T-helper 2 cell treated with Interferon-gamma antibody and Interleukin-4, amounts not matched to agents 5 μg/mL and 100 μg/mL, for 36 hours (primary cell): ENCODE measurements at places on chromosomes 5 and 9.
A peak's percentile ranks its signal among the peaks of the same experiment; 100 is the strongest.

GRCh38 chr9:124210697-124211096 is 47.1 kb upstream of the NEK6 start:
- peak; percentile 64 for DNase-seq

DNA sequence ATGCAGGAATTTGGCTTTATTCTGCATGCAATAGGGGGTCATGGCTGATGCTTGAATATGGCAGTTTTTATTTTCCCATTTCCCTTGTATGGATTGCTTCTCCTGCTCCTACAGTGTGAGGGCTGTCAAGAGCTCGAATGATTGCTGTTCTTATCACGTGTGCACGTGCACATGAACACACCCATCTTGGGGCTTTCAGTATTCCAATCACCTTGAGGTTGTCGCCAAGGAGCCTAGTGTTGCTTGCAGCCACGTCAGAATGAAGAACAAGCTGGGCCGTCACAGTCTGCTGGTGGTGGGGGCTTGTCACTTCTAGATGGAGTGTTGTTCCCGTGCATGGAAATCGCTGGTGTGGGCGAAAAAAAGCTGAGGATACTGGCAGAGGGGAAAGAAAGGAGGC is 219.4 kb upstream of the GLRA1 start:
- DNase-seq = no peak

- DNase-seq = no peak
These were observed 335.2 kb downstream of the CWC27 start for GRCh38 chr5:65103756-65104440.

- no peak for DNase-seq
These were observed 38.6 kb downstream of the RANBP6 start for GRCh38 chr9:5976674-5977397.

GRCh38 chr5:178376921-178377582 is 144.4 kb upstream of the PHYKPL start:
- no peak for DNase-seq

DNA sequence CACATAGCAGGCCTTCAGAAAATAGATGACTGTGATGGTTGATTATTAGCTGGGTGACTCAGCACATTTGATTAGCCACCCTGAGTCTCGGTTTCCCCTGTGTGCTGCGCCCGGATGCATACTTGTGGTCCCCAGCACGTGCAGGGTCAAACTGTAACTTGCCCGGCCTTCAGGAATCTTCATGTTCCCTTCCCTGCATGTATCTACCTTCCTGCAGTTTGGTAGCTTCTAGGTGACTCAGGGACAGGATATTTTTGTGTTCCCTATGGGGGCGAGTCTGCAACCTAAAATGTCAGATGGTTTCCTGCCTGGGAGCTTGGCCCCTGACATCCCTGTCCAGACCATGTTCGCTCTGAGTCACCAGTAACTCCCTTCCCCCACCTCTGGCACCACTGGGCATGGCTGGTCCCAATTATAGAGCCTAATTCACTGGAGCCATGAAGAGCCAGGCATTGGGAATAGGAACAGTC is 13.2 kb downstream of the PTGS1 start:
- no peak for DNase-seq

- DNase-seq = no peak
These were observed 1.8 kb downstream of the GZMA start for GRCh38 chr5:55104036-55104772.

DNA sequence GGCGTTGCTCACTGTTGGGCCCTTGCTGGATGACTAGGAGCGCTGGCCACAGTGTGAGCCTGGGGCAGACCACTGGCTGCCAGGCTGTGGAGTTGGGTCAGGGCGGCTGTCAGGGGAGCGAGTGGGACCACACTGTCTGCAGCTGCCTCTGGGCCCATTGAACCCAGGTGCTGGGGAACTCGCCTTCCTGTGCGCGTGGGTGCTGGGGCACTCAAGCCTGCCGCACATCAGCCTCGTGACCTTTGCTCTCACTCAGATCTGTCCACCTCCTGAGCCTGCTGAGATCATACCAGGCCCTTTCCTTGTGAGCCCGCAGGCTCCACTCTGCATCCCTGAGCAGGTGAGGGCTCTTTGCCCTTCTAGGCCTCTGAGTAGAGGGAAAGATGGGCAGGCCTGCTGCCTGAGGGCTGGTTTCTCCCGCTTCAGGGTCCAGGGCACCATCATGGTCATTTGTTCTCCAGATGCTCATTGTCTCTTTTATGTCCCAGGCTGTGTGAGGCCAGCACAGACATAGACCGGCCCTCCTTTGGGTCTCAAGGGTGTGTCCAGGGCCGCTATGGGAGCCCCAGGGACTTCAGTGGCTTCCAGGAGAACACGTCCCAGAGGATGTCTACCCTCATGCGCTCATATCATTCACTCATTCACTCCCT is 26.5 kb downstream of the WNK2 start:
- no peak for DNase-seq

- DNase-seq = no peak
These were observed 37.2 kb downstream of the KDM4C start for GRCh38 chr9:6794936-6795335.

- DNase-seq = no peak
These were observed 134.9 kb downstream of the ATG10 start for GRCh38 chr5:82106756-82107155.

DNA sequence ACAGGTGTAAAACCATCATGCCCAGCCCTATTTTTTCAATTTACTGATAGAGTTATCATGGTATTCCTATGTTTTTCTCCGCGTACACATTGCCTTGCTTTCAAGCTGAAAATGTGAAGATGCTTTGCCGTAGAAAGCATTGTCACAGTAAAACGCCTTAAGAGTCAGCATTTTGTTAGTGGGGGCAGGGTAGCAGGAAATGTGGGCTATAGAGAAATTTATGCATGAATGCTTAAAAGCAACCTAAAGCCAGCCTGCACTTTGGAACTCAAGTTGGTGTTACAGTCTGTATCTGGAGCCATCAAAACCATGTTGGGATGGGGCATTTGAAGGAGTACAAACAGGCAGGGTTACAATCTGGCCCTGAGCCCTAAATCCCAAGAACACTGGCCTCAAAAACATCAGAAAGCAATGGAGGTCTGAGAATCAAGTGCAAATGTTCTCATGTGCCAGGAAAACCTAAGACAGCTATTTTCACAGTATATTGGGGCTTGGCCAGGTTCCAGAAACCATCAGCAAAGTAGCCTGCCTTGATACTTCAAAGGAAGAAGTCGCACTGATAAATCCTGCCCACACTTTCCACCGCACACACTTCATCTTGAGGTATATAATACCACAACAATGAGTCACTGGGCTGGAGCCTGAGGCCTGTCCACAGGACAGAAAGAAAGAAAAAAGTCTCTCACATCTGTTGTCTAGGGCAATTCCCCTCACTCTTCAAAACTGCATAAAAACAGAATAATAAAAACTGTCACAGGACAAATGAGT is 313.8 kb downstream of the ENC1 start:
- DNase-seq = peak; percentile 78

GRCh38 chr9:126504977-126505455 is 108.7 kb upstream of the LMX1B start:
- DNase-seq = no peak

DNA sequence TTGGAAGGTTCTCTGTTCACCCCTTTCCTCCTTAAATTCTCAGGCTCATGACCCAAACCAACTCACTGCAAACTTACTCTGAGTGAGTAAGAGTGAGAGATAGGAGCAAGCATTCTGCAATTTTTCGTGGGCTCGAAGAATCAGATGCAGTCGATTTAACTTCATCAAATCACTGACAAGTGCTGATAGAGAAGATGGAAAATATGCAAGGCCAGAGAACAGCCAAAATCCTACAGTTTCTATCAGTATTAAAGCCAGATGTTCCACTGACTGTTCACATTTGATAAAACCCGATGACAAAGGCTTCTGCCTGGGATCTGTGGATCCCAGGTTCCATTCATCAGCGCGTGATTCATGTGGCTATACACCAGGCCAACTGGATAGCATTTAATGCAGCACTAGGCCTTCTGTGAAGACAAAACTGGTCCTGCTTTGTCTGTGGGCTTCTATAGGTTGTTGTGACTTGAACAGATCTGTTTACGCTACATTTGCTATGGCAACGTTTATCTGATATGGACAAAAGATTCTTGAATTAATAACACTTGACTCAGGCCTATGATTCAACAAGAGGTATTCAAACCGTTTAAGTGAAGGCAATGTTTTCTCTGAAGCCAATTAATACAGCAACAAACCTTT is 251.2 kb downstream of the NFIB start:
- no peak for DNase-seq

DNA sequence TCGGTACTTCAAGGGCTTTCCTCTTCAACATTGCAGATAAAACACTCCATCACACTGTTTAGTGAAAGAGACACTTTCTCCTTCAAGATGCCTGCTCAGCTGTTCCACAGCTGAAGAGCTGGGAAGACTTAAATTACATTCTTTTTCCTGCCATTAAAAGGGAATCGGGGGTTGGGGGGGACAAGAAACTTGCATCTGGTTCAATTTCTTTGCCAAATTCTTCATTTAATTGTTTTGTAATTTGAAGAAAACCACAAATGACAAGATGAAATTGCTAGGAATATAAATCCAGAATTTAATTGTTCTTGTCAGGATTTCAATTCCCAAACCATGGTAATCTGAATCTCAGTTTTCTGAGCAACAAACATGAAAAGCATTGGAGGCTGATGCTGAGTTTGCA is 478.3 kb downstream of the EBF1 start:
- DNase-seq = no peak

DNA sequence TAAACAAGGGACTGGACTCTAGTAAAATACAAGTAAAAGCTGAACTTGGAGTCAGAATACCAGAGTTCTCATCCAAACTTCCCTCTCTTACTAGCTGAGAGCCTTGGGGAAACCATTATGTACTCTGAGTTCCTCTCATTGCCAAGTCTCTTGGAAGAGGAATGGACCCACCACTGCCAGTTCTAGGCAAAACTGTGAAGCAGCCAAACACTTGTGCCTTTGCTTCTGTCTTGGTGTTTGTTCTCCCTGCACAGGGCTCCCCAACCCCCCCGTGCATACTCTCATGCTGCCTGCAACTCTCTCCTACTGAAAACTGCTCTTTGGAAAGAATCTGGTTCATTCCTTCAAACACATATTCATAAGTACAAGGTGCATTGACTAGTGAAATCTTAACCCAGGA is 102.6 kb downstream of the PDZD2 start:
- DNase-seq = no peak

GRCh38 chr5:147406636-147407035 is 103.2 kb downstream of the DPYSL3 start:
- DNase-seq = no peak

GRCh38 chr9:132717326-132717945 is 47.2 kb downstream of the GTF3C4 start:
- no peak for DNase-seq

GRCh38 chr9:132869266-132869665 is 8.8 kb downstream of the AK8 start:
- no peak for DNase-seq

GRCh38 chr5:176881816-176882566 is 17.2 kb downstream of the HK3 start:
- no peak for DNase-seq

GRCh38 chr9:113694912-113695311 is 181.2 kb upstream of the ZNF618 start:
- no peak for DNase-seq

DNA sequence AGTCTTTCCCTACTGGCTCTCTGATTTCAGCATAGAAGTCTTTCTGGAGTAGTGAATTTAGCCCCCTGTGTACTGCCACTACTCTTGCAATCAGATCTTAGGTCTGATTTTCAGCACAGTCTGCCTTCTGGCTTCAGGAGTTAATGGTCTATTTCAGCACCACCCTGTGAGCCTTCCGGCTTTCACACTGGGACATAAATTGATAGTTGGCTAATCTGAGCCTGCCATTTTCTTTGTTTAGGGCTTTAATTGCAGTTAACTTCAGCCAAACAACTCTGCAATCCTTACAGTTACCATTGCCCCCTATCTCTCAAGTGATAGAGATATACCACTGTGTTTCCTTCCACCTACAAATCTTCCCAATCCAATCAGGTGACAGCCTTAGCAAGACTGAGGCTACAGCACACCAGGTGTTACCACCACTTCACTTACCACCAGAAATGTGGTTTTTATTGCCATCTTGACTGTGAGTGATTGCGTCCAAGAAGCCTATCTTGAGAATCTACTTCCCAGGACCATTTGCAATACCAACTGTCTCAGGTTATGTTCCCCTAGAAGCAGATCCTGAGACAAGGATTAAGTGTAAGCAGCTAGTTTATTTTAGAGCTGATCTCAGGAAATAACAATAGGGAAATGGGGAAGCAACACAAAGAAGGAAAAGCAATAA is 51.9 kb upstream of the NEK6 start:
- DNase-seq = no peak

DNA sequence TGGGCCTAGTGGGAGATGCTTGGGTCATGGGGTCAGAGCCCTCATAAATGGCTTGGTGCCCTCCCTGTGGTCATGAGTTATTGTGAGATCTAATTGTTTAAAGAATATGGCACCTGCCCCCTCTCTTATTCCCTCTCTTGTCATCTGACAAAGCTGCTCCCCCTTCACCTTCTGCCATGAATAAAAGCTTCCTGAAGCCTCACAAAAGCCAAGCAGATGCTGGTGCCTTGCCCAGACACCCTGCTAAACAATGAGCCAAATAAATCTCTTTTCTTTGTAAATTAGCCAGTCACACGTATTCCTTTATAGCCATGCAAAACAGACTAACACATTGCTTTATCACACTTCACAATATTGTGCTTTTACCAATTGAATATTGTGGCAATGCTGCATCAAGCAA is 82.8 kb upstream of the PDE4D start:
- no peak for DNase-seq

- DNase-seq = no peak
These were observed 254.0 kb downstream of the DEPDC1B start for GRCh38 chr5:60445921-60446320.

- no peak for DNase-seq
These were observed 347.2 kb downstream of the EFNA5 start for GRCh38 chr5:107323536-107323935.
